Activated CD8-positive, alpha-beta T cell treated with anti-CD3 and anti-CD28 coated beads for 36 hours (primary cell): ENCODE measurements at places on chromosomes 5 and 9. TPM values are rescaled to one million over a fixed set of nuclear protein-coding genes. Genes with fewer than 3 reads are reported as not detected.

GRCh38 chr5:141805874-141806595 lies 72.2 kb downstream of the PCDH1 start:
- no peak for DNase-seq

DNA sequence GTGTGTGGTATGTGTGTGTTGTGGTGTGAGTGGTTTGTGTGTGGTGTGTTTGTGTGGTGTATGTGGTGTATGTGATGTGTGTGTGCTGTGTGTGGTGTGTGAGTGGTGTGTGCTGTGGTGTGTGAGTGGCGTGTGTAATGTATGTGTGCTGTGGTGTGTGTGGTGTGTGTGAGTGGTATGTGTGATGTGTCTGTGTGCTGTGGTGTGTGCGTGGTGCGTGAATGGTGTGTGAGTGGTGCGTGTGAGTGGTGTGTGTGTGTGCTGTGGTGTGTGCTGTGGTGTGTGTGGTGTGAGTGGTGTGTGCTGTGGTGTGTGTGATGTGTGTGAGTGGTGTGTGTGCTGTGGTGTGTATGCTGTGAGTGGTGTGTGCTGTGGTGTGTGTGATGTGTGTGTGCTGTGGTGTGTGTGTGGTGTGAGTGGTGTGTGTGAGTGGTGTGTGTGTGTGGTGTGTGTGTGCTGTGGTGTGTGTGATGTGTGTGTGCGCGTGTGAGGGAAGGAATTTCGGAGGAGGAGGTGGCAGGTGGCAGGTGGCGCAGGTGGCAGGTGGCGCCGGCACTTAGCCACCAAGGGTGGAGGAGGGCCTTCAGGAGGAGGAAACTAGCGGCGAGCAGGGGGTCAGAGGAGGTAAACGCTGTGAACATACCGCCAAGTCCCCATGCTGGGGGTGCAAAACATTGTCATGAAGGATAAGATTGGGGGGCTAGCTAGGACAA lies 191.8 kb downstream of the MELK start:
- DNase-seq, result no peak

GRCh38 chr9:128552744-128553440 lies 505 bp downstream of the SPTAN1 start:
- peak; percentile 58 for DNase-seq

DNA sequence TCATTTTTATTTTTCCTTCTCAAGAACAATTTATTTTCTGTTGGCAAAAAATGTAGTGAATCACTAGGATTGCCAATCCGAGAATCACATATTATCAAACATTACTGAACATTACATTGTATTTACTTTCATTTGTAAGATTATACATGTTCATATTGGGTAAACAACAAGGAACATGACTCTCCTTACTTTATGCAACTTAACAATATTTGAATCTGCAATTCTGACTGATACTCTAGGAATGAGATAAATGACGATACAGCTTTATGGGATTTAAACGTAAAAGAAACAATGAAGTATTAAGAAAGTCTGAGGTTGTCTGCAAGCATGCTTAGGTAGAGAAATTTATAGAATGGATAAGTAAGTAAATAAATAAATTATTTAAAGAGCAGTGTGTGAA lies 2302.9 kb downstream of the MAT2B start:
- no peak for DNase-seq

GRCh38 chr9:90803860-90804593 lies 2.4 kb downstream of the SYK start:
- DNase-seq, result no peak

The SLC27A4 gene
- 11.2 TPM for total RNA-seq

DNA sequence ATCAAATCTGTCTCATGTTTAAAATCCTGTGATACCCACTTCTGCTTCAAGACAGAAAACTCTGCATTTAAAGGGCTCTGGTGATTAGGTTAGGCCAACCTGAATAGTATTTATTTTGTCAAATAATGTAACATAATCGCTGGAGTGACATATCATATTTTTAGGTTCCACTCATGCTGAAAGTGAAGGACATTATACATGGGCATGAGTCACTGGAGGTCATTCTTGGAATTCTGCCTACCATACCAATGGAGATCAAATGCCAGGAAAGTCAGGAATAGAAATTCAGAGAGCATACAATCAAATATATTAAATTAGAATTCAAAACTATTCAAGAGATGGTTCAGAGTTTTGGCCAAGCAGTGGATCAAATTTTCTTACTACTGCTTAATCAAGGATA lies 97.1 kb upstream of the PRSS3 start:
- DNase-seq, result no peak

DNA sequence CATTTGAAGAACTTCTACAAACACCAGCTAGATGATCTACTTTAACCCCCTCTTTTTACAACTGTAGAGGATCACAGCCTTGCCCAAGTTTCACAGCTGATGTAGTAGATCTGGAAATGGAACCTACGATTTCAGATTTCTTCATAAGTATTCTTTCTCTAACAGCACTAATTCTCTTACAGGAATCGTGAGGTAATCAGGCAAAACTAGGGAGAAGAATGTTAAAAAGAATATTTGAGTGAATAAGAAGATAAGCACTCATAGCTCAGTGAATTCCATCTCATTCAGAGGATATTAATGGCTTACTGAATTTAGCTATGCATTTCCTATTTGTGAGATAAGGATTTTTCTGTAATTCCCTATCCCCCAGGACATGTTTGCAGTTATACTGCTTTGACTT lies 42.1 kb downstream of the NADK2 start:
- no peak for DNase-seq

The PCDH1 gene
- total RNA-seq, result not detected

- no peak for DNase-seq
Measured at GRCh38 chr5:52922384-52922783, 66.8 kb upstream of the ITGA2 start.

The SHB gene
- 3.2 TPM for total RNA-seq

- DNase-seq, result no peak
Measured at GRCh38 chr9:126276056-126276728, 50.4 kb upstream of the MVB12B start.

GRCh38 chr9:34568133-34568532 lies 21.4 kb downstream of the CNTFR start:
- DNase-seq, result no peak

The HRCT1 gene
- total RNA-seq, result not detected

- no peak for DNase-seq
Measured at GRCh38 chr9:94867281-94867841, 140.9 kb downstream of the AOPEP start.

- peak; percentile 43 for DNase-seq
Measured at GRCh38 chr9:92988215-92988768, 41.0 kb downstream of the FGD3 start.

DNA sequence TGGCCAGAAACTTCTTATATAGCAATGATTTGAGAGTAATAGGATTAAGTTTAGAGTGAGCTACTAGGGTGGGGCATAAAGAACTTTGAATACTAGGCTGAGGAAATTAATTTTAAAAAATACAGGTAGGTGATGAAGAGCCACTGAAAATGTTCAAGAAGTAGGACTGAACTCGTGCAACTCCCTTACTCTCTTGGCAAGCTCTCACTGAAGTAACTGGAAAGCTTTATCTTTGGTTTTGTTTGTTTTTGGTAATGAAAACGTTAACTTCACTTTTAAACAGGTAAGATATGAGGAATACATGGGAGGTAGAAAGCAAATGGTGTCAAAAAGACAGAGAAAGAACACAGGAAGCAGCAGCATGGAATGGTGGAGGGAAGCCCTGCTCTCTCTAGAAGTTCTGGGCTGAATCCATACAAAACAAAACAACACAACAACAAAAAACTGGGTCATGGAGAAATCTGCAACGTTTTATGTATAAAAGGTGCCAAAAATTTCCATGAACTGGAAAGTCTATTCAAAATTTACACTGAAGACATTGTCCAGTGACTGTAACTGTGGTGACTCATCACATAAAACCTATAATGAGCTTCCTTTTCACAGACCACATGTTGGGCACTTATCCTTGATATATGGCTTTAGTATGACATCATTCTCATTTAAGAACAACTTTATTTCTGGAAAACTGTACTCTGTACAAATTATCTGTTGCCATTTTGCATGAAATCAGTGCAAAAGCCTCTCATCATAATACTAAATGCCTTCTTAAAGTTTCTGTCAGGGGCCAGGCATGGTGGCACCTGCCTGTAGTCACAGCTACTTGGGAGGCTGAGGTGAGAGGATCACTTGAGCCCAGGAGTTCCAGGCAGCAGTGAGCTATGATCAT lies 91.2 kb upstream of the CHD1 start:
- no peak for DNase-seq

GRCh38 chr5:139295346-139296057 lies 2.0 kb downstream of the MATR3 start:
- peak; percentile 43 for DNase-seq

- DNase-seq, result no peak
Measured at GRCh38 chr5:9644630-9645029, 14.5 kb upstream of the TAS2R1 start.
